Forelimb muscle (tissue), 1 donor: ENCODE measurements at places on chromosomes 4 and X.

- no peak for DNase-seq
Observed at GRCh38 chr4:56863441-56864139, 42.1 kb upstream of the SPINK2 start.

GRCh38 chr4:66062044-66062443 lies 391.8 kb upstream of the EPHA5 start:
- DNase-seq = no peak

- no peak for DNase-seq
Observed at GRCh38 chr4:120691106-120691505, 231.4 kb downstream of the PRDM5 start.

DNA sequence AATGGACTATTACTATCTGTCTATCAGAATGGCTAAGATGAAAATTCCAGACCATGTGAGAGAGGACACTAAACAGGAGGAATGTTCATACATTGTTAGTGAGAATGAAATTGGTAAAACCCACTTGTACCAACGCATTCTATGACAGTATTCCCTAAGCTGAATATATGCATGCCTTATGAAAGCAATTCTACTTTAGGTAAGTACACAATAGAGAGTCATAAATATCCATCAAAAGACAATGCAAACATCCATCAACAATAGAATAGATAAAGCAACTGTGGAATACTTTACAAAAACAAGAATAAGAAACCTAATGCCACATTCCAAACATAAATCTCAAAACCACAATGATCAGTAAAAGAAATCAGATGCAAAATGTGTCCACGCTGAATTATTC lies 529.3 kb downstream of the ANKRD50 start:
- no peak for DNase-seq

DNA sequence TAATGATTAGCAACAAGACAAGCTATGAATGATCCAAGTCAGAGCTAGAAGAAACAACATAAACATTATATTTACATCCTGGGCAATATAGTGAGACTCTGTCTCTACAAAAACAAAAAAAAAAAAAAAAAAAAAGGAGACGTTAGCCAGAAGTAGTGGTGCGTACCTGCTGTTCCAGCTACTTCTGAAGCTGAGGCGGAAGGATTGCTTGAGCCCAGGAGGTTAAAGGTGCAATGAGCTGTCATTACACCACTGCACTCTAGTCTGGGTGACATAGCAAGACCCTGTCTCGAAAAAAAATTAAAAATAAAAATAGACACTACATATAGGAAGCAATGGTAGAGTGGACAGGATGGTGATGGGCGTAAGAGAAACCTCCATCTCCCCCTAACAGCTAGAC lies 144.6 kb upstream of the VCX3A start:
- DNase-seq = no peak
